ENCODE measurements at places on chromosomes 1 and 21.

- DNase-seq = no peak
Measured at GRCh38 chr1:28156821-28157220, 19.7 kb downstream of the PTAFR start.

DNA sequence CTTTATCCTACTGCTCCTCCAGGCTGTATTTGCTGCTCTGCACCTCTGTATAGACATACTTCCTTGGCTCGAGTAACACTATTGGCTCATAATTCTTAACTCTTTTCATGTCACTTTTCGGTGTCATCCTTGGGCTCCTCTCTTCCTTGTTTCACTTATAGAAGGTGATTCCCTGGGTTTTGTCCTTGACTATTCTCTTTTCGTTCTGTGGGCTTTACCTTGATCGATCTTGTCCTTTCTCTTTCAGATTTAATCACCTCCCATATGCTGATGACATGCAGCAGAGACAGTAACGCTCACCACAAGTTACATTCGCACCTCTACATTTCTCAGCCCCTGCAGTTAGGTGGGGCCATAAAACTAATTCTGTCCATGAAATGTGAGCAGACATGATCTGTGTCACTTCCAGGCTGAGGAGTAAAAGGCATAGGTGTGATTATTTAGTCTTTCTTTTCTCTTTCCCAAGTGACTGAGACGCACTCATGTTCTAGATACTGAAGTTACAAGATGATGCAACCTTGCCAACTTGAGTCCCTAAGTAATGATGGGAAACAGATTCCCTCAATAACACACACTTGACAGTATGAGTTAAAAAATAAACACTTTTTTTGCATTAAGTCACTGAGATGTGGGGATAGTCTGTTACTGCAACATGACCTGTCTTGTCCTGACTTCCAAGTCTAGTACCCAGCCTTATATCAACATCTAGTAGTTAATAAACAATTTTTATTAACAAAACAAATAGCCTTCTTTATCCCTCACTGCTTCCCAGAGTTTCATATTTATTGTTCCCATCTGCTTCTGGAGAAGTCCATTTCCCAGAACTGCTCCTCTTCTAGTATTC is 49.9 kb upstream of the HAO2 start:
- no peak for DNase-seq

DNA sequence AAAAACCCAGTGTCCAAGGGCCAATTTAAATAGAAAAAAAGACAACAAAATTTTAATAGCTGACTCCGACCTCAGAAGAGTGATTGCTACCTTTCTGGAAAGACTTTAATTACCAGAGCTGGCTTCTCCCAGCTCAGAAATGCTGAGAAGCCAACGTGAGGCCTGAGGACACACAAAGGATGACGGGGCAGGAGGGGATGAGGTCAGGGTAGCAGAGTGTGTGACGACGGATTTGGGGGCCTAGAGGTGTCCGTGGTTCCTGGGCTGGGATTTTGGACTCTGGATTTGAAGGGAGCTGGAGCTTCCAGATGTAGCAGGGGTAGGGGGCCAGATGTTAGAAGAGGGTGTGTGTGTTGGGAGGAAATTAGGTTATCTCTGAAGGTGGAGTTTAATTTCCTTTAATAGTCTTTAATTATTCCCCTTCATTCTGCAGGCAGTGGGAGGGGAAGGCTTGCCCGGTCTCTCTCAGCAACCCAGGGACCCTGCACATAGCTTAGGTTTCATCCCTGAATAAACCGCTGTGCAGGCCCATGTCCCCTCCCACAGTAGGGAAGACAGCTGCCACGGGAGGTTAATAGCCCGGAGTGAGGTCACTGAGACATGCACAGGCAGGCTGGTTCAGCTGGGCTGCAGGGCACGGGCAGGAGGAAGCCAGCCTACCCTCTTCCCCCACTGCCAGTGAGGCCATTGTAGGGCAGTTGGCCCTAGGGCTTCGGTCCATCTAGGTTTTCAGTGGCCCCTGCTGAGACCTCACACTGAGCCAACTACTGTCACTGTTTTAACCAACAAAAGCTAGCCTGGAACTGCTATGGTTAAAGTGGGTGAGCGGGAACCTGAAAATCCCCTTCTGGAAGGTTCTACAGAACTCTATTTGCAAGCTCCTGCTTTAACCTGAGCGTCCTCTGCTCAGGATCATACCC is 3.8 kb upstream of the PADI3 start:
- DNase-seq = no peak

DNA sequence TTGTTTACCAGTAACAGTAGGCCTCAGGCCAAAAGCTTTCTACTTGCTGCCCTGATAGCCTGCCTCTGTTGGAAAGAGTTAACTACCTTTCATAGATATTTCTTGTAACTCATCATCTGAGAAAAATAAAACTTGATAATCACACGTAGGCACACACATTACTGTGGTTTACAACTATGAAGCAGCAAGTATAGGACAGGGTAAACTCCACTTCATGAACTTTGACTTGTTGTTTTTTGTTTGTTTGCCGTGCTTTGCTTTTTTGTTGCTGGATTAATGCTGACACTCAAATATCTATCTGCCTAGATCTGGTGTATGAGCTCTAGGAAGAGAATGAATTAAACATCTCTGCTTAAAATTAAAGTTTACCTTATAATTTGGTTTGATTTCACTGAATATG is 924.7 kb upstream of the ADGRL2 start:
- DNase-seq = no peak

- no peak for DNase-seq
Measured at GRCh38 chr1:47787560-47787959, 209.6 kb downstream of the TRABD2B start.

- no peak for DNase-seq
Measured at GRCh38 chr1:32334274-32334861, 1.7 kb downstream of the MARCKSL1 start.

DNA sequence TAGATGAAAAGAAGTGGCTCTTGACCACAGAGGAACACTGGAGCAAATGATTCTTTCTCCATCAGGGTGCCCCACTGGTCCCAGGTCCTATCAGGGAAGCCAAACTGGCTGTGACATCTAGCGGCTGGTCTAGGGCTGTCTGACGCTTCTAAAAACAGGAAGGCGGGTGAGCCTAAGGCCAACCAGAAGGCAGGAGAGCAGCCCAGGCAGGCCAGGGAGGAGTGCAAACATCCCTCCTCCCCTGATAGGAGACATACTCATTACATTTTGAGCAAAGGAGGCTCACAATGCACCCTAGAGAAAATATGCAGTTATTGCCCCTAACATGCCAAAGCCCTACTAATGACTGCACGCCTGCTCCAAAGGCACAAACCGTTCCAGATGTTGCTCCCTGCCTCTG is 10.4 kb upstream of the FOXE3 start:
- DNase-seq = no peak

DNA sequence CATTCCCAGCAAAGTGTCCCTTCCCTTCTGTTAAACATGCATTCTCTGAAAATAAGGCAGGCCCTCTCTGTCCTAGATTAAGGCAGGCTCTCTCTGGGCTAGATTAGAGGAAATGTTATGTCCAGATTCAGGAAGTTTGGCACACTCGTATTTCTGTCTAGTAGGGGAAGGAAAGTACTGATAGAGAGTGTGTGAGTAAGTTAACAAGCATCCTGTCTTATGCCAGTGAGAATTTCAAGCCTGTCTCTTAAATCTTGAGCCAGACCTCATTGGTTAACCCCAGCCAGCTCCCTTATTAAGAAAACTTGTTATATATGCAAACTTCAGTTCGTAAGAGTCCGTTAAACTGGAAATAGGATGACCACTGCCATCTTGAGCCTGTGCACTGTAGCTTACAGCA is 31.6 kb downstream of the IGSF5 start:
- DNase-seq = no peak

- no peak for DNase-seq
Measured at GRCh38 chr1:110581682-110582145, 24.4 kb downstream of the KCNA2 start.

GRCh38 chr1:64042331-64043100 is 160.9 kb upstream of the UBE2U start:
- DNase-seq = no peak

GRCh38 chr1:65606426-65606825 is 186.0 kb downstream of the LEPR start:
- DNase-seq = no peak

DNA sequence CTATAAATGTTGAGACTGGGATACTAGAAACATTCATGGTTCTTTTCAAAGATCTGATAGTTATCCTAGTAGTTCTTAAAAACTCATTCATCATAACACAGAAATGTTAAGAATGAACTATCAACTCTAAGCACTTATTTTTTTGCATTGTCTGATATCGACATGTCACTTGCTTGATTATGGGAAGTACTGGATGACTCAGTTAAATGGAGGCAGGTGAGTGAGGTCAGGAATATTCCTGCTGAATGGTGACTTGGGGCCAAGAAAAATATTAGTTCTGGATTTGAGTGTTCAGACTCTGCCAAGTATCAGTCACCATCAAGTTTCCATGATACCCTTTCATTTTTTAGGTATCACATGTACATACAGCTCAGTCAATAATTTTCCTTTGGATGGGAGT is 63.6 kb downstream of the NEK7 start:
- DNase-seq = no peak

GRCh38 chr1:60833173-60833572 is 249.2 kb upstream of the NFIA start:
- no peak for DNase-seq

- no peak for DNase-seq
Measured at GRCh38 chr1:50333595-50333974, 89.7 kb downstream of the DMRTA2 start.

DNA sequence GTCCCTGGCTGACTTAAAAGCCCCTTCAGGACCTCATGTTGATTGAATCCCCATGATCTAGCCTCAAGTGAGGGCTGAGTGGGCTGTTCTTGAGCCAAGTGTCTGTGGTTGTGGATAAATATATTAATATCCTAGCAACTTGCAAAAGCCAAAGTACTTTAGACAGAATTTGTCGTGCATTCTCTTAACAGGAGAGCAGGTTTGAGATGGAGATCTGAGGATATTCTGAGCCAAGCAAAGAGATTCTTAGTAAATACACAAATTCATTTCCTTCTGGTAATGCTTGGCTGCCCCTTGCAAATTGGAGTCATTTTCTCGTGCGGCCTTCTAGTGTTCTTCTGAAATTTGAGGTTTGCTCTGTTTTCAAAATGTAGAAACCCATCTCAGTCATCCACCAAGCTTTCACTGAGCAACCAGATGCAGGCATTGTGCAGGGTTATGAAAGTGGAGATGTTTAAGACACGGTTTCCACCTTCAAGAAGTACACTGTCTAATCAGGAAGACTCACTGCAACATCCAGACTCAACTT is 242.1 kb upstream of the JUN start:
- DNase-seq = no peak

GRCh38 chr1:88662723-88663122 is 21.4 kb upstream of the PKN2 start:
- no peak for DNase-seq

Measured in NCI-H1417 treated with DMSO at 0.1 percent for 48 hours (cell line).